Right renal pelvis (tissue), 4 donors: ENCODE measurements at places on chromosomes 2 and 18. TPM values are rescaled to one million over a fixed set of nuclear protein-coding genes. Genes with fewer than 3 reads are reported as not detected.

GRCh38 chr2:44642123-44642857 is 280.5 kb downstream of the CAMKMT start:
- no peak for DNase-seq

Gene POMC
- 8.0 TPM for polyA plus RNA-seq

Gene APOB
- polyA plus RNA-seq = 1.6 TPM

DNA sequence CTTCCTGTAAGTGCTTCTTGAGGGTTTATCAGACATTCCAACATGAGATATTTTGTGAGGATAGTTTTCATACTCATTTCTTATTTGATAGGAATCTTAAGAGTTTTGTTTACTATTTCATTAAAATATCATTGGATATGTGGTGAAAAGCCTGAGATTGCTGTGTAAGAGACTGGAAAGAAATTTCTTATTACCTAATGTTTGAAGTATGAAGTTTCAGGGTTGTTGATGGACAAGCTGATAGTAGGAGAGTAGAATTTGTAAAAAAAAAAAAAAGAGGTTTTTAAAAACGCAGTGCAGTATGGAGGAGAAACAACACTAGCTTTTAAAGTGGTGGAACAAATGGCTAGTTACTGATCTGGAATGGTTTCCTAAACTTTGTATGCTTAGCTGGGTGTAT is 7.7 kb downstream of the EPB41L5 start:
- no peak for DNase-seq

DNA sequence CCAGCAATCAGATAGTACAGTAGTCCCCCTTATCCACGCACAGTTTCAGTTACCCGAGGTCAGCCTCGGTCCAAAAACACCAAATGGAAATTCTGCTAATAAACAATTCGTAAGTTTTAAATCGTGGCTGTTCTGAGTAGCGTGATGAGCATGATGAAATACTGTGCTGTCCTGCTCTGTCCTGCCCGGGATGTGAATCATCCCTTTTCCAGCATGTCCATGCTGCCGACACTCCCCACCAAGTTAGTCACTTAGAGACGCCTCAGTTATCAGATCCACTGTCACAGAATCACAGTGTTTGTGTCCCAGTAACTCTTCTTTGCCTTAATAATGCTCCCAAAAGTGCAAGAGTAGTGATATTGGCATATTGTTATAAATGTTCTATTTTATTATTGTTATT is 62.1 kb downstream of the MEX3C start:
- no peak for DNase-seq

Gene SIX2
- 14.2 TPM for polyA plus RNA-seq

DNA sequence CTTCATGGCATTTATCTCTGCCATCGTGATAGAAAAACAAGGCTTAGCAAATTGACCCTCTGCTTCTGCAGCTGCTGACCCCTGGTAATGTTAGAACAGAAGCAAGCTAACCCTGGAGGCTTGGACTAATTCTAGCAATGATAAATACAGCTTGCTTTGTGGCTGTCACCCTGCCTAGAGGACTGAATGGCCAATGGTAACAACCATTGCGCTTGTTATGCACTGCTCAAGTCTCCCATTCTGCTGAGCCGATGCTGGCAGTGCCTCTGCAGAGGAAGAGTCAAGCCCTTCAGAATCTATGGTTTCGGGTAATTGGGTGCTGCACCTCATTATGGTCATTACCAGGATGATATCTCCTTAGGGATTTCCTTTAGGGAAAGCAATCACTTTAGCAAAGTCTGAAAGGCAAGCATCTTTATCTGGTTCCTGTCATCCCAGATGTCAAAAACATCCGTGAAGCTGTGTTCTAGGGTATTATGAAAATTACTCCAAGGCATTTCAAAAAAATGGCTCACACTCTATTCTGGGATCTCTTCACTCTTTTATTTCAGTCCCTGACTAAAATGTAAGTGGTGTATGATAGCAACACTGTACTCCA is 186.8 kb upstream of the DLGAP1 start:
- no peak for DNase-seq

- no peak for DNase-seq
These were observed 51.7 kb upstream of the ATP5MC3 start for GRCh38 chr2:175233135-175233719.

GRCh38 chr2:113166187-113166645 is 7.6 kb upstream of the PSD4 start:
- DNase-seq = no peak

- DNase-seq = no peak
These were observed 72.6 kb downstream of the LRRC30 start for GRCh38 chr18:7303316-7304060.

DNA sequence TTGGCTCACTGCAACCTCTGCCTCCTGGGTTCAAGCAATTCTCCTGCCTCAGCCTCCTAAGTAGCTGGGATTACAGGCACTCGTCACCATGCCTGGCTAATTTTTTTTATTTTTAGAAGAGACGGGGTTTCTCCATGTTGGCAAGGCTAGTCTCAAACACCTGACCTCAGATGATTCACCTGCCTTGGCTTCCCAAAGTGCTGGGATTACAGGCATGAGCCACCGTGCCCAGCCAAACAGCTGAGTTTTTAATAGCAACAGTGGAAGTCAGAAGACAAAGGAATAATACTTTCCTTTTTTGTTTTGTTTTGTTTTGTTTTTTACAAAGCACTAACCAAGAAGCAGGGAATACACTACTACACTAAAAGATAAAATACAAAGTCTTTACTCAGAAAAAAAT is 16.9 kb downstream of the GPR75 start:
- DNase-seq = no peak

GRCh38 chr2:164447660-164448059 is 173.6 kb downstream of the GRB14 start:
- DNase-seq = no peak

Gene TLX2
- polyA plus RNA-seq = not detected

Gene REG1B
- not detected for polyA plus RNA-seq

- no peak for DNase-seq
These were observed 36.9 kb upstream of the KLF7 start for GRCh38 chr2:207202645-207203044.

- no peak for DNase-seq
These were observed 19.4 kb downstream of the AAK1 start for GRCh38 chr2:69624131-69624530.

- DNase-seq = no peak
These were observed 80.2 kb upstream of the DNMT3A start for GRCh38 chr2:25421820-25422411.

- DNase-seq = no peak
These were observed 79.1 kb downstream of the FAM168B start for GRCh38 chr2:131014141-131014540.

DNA sequence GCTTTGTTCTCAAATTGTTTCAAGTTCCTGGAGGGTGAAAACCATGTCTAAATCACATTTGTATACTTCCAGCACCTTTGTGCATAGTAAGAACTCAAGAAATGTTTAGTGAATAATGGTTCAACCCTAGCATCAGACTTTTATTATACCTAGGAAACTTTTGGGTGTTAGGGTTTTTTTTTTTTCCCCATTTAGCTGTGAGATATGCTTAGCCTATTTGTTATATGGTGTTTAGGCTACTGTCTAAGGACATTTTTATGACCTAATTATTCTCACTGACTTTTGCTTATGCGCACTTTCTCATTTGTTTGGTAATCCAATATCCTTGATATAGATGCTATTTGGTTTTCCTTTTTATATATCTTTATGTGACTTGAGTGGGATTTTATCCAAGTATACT is 164.7 kb downstream of the PHLPP1 start:
- DNase-seq = no peak

Gene ALLC
- polyA plus RNA-seq = 0.23 TPM

GRCh38 chr2:201403880-201404279 is 46.7 kb upstream of the FLACC1 start:
- DNase-seq = no peak

DNA sequence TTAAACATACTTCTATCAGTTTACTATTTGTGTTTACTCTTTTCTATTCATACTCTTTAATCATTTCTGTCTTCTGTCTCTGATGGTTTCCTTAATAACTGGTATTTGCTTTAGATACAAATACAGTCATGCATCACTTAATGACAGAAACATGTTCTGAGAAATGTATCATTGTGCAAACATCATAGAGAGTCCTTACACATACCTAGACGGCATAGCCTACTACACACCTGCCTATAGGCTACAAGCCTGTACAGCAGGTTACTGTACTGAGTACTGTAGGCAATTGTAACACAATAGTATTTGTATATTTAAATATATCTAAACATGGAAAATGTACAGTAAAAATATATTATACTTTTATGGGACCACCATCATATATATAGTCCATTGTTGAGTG is 36.3 kb downstream of the VSNL1 start:
- DNase-seq = no peak

GRCh38 chr18:48136051-48136826 is 205.8 kb upstream of the SMAD2 start:
- DNase-seq = no peak

Gene MAL
- 345 TPM for polyA plus RNA-seq

DNA sequence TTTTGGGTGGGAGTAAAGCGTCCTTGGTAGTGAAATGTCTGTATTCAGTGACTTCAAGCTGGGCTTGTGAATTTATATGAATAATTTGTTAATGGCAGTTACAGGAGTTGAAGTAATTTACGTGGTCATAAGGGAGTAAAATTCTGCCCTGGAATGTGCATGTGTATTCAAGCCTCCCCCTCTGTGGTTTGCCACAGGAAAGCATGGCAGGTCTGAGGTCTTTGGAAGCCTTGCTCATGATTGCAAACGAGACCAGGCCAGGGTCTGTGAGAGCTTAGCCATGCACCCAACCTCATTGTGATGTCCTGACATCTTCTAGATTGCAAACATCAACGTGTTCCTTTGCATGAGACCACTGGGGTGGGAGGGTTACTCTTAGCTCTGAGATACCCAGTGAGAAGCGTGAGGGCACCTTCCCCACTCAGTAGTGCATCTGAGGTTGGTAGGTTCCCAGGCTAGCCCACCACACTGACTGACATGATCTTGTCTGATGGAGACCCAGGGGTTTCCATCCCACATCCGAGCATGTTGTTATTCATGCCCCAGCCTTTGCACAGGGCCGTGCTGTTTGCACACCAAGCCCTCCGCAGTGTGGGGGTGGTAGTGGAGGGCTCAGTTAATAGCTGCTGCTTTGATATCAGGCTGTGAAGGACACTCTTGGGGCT is 216.5 kb downstream of the KLHL29 start:
- DNase-seq = no peak

DNA sequence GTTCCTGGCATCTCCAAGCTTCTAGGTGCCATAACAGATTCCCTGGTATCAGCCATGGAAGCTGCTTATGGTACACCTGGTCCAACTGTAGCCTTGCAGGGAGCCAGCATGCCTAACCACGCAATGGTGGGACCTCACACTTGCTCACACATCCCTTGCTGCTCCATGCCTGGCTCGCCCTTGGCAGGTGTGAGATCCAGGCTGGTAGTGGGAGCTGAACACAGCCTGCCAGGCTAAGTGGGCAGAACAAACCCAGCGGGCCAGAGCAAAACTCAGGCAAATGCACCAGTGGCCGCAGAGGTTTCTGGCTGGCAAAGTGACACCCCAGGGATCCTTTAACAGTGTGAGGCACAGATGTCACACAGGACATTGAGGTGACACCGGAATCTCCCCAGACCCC is 185.8 kb downstream of the NDUFA10 start:
- DNase-seq = no peak

Gene ARHGAP15
- 7.5 TPM for polyA plus RNA-seq

GRCh38 chr18:57352761-57353136 is 392 bp downstream of the ST8SIA3 start:
- no peak for DNase-seq

- DNase-seq = no peak
These were observed 169.2 kb downstream of the METTL4 start for GRCh38 chr18:2402084-2402483.

GRCh38 chr2:55810622-55811020 is 113.0 kb downstream of the EFEMP1 start:
- DNase-seq = no peak

Gene RGPD4
- not detected for polyA plus RNA-seq

Gene CYB5A
- polyA plus RNA-seq = 316 TPM

GRCh38 chr18:57052173-57052572 is 94.7 kb upstream of the BOD1L2 start:
- DNase-seq = no peak

Gene LRP1B
- polyA plus RNA-seq = 0.96 TPM

Gene AQP12B
- polyA plus RNA-seq = 0.31 TPM

Gene SLC9A4
- 6.1 TPM for polyA plus RNA-seq

- DNase-seq = no peak
These were observed 66.9 kb downstream of the STK25 start for GRCh38 chr2:241441492-241441891.

DNA sequence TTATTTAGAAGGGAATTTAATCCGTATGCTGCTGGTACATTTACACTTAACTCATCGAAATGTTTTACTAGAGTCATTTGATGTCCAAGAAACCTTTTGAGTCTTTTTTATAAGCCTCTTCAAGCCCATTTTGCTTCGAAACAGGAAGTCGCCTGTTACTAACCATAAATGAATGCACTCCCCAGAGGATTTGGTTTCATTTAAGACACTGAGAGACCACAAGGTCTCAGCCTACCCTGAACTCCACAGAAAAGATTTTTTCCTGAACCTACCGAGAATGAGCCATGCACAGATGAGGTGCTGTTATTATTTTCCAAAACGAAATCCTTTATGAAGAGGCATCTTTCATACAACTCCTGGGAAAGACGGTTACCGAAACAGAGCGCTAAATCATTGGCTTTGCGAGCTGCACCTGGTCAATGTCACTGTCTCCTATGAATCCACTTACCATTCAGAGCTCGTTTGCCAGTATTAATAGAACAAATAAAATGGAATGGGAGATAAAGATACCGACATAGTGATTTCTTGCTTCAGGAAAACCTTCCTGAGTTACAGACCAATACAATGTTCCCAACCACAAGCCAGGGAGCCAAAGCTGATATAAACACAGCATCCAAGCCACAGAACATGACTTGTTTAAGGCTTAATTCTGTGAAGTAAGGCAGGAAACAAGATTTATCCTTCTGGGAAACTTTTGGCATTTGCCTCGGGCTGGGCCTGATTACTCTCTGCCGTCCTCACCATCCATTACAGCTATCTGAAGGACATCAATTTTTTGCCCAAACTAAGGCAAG is 382.1 kb downstream of the OSR1 start:
- DNase-seq = peak; percentile 8

Gene CERKL
- 19.4 TPM for polyA plus RNA-seq

Gene WDR12
- 125 TPM for polyA plus RNA-seq

DNA sequence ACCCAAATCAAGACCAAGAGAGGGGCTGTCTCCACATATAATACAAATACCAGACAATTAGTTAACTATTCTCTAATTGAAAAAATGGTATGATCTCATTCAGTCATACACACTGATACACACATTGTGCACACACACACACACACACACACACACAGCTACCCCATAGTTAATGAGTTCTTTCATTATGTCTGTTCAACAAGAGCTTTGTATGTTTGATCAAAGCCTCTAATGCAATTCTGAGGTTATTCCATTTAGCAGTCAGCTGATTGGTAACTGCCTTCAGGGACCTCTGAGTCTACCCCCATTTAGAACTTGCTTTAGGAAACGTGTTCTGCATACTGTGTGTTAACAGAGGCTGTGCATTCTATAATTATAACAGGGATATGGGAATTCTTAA is 741.4 kb upstream of the LRRTM4 start:
- no peak for DNase-seq
